ENCODE measurements at places on chromosomes 5 and 9. TPM values are rescaled to one million over a fixed set of nuclear protein-coding genes. Genes with fewer than 3 reads are reported as not detected.

- no peaks in the 10 kb centered on the region for H3K4me1 ChIP-seq
- no peak overlapping the region for H3K27ac ChIP-seq
- H3K27me3 ChIP-seq: no peaks in the 10 kb centered on the region
- peak; percentile 5 for DNase-seq
- H3K36me3 ChIP-seq: no peaks in the 10 kb centered on the region
- H3K4me3 ChIP-seq: no peak overlapping the region
Measured at GRCh38 chr5:170537451-170538095, 33.8 kb downstream of the KCNIP1 start.

KCNN2 gene
- polyA plus RNA-seq: 0.74 TPM

DNA sequence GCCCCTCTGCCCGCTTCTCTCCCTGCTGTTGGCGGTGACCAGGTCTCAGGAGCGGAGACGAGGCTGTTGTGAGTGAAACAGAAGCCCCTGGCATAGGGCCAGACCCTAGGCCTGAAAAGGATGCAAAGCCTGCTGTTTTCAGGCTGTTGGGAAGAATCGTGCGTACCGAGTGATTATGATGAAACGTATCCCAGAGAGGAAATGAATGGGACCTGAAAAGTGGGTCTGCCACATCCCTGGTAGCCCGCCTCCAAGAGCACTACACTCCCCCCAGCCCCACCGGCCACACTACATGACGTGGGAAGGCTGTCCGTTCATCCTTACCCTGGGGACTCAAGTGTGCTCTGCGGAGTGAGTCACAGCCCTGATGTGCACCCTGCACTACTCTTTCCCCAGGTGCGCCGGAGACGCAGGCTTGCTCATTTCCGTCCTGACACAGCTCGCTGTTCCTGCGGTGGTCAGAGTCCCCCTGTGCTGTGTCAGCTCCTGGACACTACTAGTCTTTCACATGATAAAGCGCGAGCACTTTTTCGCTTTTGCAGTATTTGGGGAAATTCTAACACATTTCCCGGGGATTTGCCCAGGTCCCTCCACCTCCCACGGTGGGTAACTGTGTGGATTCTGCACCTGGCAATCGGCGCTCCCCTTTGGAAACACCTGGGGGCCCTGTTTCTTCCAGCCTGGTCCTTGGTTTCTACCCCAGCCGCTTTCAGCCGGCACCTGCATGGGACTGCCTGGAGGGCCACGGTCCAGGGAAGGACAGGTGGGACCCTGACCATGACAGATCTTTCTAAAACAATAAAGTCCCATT lies 91.5 kb downstream of the ANKRD33B start:
- no peak overlapping the region for H3K27ac ChIP-seq
- H3K4me3 ChIP-seq: no peak overlapping the region
- H3K27me3 ChIP-seq: peaks cover 15% of the 10 kb centered on the region
- no peaks in the 10 kb centered on the region for H3K36me3 ChIP-seq

RPL37 gene
- polyA plus RNA-seq: 886 TPM

IL5 gene
- polyA plus RNA-seq: not detected

ZBTB26 gene
- polyA plus RNA-seq: 2.4 TPM

- no peak overlapping the region for H3K27ac ChIP-seq
- no peaks in the 10 kb centered on the region for H3K36me3 ChIP-seq
- H3K4me3 ChIP-seq: no peak overlapping the region
- peaks cover 6% of the 10 kb centered on the region for H3K4me1 ChIP-seq
Measured at GRCh38 chr5:124980163-124980941, 233.9 kb upstream of the ZNF608 start.

DNA sequence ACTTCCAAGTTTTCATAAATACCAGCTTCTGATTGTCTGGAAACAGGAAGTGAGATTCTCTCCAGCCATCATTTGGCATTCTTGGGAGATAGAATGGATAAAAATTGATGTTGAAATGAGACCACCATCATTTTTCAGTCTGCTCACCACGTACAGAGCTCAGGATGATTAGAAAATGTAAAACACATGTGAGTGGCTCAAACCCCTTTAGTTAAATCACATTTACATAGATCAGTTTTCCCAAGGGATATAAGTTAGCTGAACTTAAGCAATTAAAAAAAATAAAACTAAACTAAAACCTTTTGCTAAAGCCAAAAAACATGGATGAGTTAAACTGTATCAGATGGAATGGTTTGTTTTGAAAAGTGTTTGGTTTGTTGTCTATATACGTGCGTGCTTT lies 37.1 kb upstream of the GDNF start:
- H3K4me1 ChIP-seq: no peaks in the 10 kb centered on the region
- no peak overlapping the region for H3K4me3 ChIP-seq
- H3K27me3 ChIP-seq: peaks cover 3% of the 10 kb centered on the region
- H3K27ac ChIP-seq: no peak overlapping the region

GRCh38 chr9:125258832-125259534 lies 2.6 kb upstream of the GAPVD1 start:
- peak overlapping the region; percentile 64 for H3K27ac ChIP-seq
- peaks cover 3% of the 10 kb centered on the region for H3K4me1 ChIP-seq
- no peak for DNase-seq
- H3K36me3 ChIP-seq: no peaks in the 10 kb centered on the region
- no peak overlapping the region for H3K4me3 ChIP-seq

DNA sequence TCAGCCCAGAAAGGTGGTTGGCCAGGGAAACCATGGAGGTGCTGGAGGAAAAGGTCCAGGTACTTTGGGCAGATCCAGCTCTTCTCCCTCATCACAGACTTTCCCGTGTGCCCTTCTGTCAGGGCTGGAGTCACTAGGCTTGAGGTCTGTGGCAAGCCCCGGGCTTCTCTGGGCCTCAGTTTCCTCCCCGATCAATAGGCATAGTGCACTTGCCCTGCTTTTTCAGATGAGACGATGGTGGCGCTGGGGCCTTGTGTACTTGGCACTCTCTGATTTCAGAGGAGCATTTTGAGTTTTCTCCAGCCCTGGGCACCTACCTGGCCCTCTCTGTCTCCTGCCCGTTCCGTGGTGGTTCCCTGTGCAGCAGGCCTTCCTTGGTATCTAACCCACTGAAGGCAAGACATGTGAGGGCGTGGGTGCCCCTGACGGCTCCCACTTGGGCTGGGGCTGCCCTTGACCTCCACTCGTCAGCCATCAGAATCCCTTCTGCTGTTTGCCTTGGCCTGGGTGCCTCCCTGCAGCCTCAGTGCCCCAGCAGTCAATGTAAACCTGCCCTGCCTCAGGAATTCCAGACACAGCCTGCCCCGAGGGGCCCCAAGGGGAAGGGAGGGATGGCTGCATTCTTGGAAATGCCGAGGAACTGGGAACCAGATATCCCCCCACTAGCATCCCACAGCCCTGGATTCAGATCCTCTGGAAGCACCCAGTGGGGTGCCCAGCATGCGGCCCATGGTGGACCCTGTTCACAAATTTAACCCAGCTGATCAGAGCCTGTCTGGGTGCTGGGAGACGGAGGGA lies 66.3 kb upstream of the COL5A1 start:
- no peak overlapping the region for H3K4me3 ChIP-seq
- no peaks in the 10 kb centered on the region for H3K36me3 ChIP-seq
- H3K27ac ChIP-seq: no peak overlapping the region
- H3K27me3 ChIP-seq: no peaks in the 10 kb centered on the region

GRCh38 chr9:15361737-15362136 lies 54.7 kb upstream of the TTC39B start:
- no peak for DNase-seq
- no peaks in the 10 kb centered on the region for H3K36me3 ChIP-seq
- no peak overlapping the region for H3K27ac ChIP-seq
- H3K4me1 ChIP-seq: no peaks in the 10 kb centered on the region
- H3K27me3 ChIP-seq: no peaks in the 10 kb centered on the region

ELAVL2 gene
- polyA plus RNA-seq: not detected

- no peak overlapping the region for H3K27ac ChIP-seq
- no peak for DNase-seq
- no peaks in the 10 kb centered on the region for H3K4me1 ChIP-seq
Measured at GRCh38 chr5:170562166-170562874, 58.5 kb downstream of the KCNIP1 start.

ACOT12 gene
- polyA plus RNA-seq: not detected

FGF10 gene
- 2.0 TPM for polyA plus RNA-seq

PPP3R2 gene
- not detected for polyA plus RNA-seq

- no peak overlapping the region for H3K27ac ChIP-seq
- DNase-seq: no peak
- H3K36me3 ChIP-seq: no peaks in the 10 kb centered on the region
- no peak overlapping the region for H3K4me3 ChIP-seq
- H3K27me3 ChIP-seq: no peaks in the 10 kb centered on the region
Measured at GRCh38 chr5:103847060-103847459, 284.5 kb upstream of the NUDT12 start.

GRCh38 chr5:177600508-177601018 lies 631 bp downstream of the B4GALT7 start:
- peaks cover 5% of the 10 kb centered on the region for H3K36me3 ChIP-seq
- no peaks in the 10 kb centered on the region for H3K4me1 ChIP-seq
- peak overlapping the region; percentile 82 for H3K27ac ChIP-seq
- DNase-seq: no peak
- H3K27me3 ChIP-seq: no peaks in the 10 kb centered on the region

LECT2 gene
- not detected for polyA plus RNA-seq

- no peak overlapping the region for H3K27ac ChIP-seq
- H3K4me1 ChIP-seq: peaks cover 6% of the 10 kb centered on the region
- peaks cover 3% of the 10 kb centered on the region for H3K36me3 ChIP-seq
- no peak overlapping the region for H3K4me3 ChIP-seq
Measured at GRCh38 chr5:52870448-52870847, 82.7 kb downstream of the ITGA1 start.

- H3K36me3 ChIP-seq: no peaks in the 10 kb centered on the region
- H3K4me3 ChIP-seq: no peak overlapping the region
- H3K27me3 ChIP-seq: no peaks in the 10 kb centered on the region
- no peak overlapping the region for H3K27ac ChIP-seq
- no peak for DNase-seq
Measured at GRCh38 chr5:61281686-61282085, 50.4 kb upstream of the ZSWIM6 start.
